Activated naive CD8-positive, alpha-beta T cell treated with anti-CD3 and anti-CD28 coated beads, Interleukin-2, amount 50 U/mL, for 24 hours (primary cell): ENCODE measurements at places on chromosomes 2 and 18.

DNA sequence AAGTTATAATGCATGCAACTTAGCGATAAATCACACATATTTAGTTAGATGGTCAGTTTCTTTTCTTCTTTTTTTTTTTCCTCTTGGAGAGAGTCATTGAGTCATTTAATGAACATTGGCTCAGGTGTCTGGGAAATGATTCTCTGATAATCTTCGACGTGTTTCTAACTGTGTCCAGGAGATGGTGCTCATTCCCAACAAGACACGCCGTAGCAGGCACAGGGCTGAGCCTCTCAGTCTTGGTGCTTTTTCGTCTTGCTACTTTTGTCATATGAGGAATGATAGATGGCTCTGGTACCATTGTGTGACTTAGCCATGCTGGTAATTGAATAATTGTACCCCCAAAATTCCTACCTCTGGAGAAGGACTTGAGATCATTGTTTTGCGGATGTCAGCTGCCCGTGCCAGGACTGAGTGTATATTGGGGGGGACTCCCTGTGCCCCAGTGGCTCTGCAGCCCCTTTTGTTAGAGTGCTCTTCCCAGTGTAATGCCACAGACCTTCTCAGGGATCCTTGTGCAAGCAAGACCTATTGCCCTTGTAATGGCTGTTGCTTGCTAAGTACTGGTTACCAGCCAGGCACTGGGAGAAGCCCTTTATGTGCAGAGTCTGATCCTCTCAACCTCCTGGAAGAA lies 107.6 kb upstream of the CYRIA start:
- peak; percentile 4 for DNase-seq
- peaks cover 4% of the 10 kb centered on the region for H3K27me3 ChIP-seq
- no peak overlapping the region for H3K4me3 ChIP-seq
- no peaks in the 10 kb centered on the region for H3K36me3 ChIP-seq
- no peaks in the 10 kb centered on the region for H3K4me1 ChIP-seq
- no peak overlapping the region for H3K27ac ChIP-seq

DNA sequence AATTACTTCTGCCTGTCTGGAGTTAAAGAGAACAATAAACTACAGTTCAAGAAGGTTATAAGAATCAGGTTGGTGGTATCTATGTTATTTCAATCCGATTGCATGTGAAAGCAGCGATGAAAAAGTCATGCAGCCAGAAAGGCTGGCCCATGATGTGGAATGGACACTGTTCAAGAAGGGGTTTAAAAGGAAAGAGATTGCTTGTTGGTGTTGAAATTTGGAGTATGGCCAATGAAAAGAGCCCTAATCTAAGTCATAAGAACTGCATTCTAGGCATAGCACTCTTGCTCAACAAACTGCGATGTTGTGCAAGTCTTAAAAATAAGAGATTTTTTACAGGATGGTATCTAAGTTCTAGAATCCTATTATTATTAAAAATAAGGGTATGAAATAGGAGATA lies 61.3 kb downstream of the EFEMP1 start:
- H3K4me3 ChIP-seq, result no peak overlapping the region
- H3K27me3 ChIP-seq, result no peaks in the 10 kb centered on the region
- no peak for DNase-seq
- H3K4me1 ChIP-seq, result no peaks in the 10 kb centered on the region

GRCh38 chr2:187554011-187554703 lies at the start of gene TFPI:
Gene TFPI, minus strand, starts transcription at chr2:187554435. Its CDS starts 50,667 bp downstream, at chr2:187503768.
- H3K27me3 ChIP-seq, result peaks cover 8% of the 10 kb centered on the region
- H3K27ac ChIP-seq, result no peak within 1 kb of the TSS
- H3K4me1 ChIP-seq, result peaks cover 9% of the 10 kb centered on the region
- no peaks in the 10 kb centered on the region for H3K36me3 ChIP-seq
- H3K4me3 ChIP-seq, result peak within 1 kb of the TSS; percentile 50
- no peak for DNase-seq

DNA sequence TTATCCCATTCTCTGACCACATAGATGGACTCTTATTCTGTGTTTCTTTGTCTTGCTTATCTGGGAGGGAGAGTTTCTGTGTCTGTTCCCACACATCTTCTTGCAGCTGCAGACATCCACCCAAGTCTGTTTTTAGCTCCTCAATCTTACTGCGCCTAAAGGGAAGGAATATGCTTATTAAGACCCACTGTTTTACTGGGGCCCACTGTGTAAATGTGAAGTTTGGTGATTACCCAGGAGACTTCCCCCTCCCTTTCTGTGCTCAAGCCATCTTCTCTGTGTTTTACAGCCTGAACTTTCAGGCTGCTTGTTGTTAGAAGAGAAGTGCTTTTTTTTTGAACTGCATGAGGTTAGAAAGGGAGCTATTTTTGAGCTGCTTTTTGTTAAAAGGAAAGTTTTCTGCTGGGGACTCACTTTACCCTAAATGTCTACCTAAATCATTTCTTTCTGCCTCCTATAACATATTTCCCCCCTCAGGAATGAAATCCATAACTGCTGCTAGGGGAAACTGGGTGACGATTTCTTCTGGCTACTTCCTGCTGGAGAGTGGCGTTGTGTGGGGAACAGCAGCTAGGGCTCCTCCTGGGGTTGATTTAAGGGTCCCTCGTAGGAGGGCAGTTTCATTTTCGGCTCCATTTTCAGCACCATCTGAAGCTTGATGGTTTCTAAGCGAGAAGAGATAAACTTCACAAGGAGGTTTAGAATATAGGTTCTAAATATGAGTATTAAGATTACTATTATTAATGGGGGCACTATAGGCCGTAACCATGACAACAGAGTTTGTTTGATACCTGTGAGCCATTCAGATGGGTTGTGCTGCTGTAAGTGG lies 39.5 kb upstream of the GMCL1 start:
- DNase-seq, result no peak
- no peaks in the 10 kb centered on the region for H3K36me3 ChIP-seq

DNA sequence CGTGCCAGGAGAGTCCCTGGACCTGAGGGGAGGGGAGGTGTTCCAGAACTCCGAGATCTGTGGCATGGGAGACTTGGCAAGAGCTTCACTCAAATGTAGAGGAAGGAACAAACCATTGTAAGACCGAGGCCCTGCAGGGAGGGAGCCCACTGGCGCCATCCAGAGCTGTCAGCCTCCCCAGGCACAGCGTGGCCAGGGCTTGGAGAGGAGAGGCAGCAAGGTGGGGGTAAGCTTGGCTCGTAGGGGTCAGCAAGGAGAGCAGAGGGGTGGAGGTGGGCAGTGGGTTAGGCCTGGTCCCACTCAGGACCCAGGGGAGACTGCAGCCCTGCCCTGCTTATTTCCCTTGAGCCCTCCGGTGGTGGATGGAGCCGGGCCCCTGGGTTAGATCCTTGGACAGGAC lies 3.6 kb downstream of the TMEM177 start:
- no peak for DNase-seq
- H3K27me3 ChIP-seq, result no peaks in the 10 kb centered on the region
- H3K27ac ChIP-seq, result no peak overlapping the region
- H3K4me1 ChIP-seq, result peaks cover 35% of the 10 kb centered on the region

DNA sequence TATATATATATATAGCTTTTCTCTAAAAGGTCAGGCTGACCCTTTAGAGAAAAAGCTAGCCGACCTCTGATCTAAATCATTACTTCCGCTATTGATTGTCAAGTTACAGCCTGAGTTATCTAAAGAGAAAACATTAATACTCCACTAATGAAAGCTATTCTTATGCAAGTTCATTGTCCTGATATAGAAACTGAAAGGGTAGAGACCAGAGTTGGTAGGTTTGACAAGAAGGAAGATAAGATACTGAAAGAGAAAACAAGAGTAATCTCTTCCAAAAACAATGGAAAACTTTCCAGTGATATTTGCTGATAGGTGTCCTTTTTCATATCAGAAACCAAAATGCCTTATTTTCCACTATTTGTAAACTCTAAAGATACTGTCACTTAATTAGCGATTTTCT lies 62.8 kb upstream of the SLC39A10 start:
- H3K27me3 ChIP-seq, result no peaks in the 10 kb centered on the region
- DNase-seq, result no peak
- H3K27ac ChIP-seq, result no peak overlapping the region

GRCh38 chr18:50338122-50338521 lies 36.7 kb upstream of the SKA1 start:
- peaks cover 6% of the 10 kb centered on the region for H3K4me1 ChIP-seq
- H3K36me3 ChIP-seq, result no peaks in the 10 kb centered on the region
- DNase-seq, result no peak
- H3K4me3 ChIP-seq, result no peak overlapping the region

- peaks cover 2% of the 10 kb centered on the region for H3K27me3 ChIP-seq
- H3K27ac ChIP-seq, result no peak overlapping the region
- H3K4me1 ChIP-seq, result peaks cover 47% of the 10 kb centered on the region
- no peak overlapping the region for H3K4me3 ChIP-seq
Observed at GRCh38 chr18:62792016-62792415, 76.7 kb downstream of the PHLPP1 start.

DNA sequence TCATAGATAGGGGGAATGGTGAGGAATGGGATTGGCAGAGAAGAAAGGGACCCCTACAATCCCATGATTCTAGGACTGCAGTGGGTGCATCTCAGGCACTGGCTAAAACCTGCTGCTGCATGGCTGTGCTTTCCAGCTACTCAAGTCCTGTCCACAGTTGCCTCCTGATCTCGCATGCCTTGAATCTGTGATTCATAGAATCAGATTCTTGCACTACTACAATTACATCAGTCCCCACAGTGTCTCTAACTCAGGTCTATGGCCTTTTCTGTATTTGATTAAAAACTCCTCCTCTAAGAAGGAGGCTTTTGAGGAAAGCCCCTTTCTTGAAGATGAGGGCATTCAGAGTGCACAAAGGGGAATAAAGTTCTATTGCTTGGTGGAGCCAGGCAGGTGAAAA lies 117.4 kb downstream of the LRATD1 start:
- no peaks in the 10 kb centered on the region for H3K27me3 ChIP-seq
- H3K27ac ChIP-seq, result no peak overlapping the region
- H3K4me3 ChIP-seq, result no peak overlapping the region
- no peaks in the 10 kb centered on the region for H3K4me1 ChIP-seq
- no peaks in the 10 kb centered on the region for H3K36me3 ChIP-seq
- DNase-seq, result no peak

DNA sequence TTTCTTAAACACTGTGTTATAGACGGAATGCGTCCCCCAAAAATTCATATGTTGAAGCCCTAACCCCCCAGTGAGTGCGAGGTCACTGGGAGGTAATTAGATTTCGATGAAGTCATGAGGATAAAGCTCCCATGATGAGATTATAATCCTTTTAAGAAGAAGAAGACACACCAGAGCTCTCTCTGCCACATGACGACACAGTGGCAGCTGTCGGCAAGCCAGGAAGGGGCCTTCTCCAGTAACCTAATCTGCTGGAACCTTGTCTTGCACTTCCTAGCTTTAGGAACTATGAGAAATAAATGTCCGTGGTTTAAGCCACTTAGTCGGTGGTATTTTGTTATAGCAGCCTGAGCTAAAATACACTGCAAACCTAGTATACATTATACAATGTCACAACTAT lies 12.3 kb downstream of the TMEM237 start:
- peaks cover 18% of the 10 kb centered on the region for H3K36me3 ChIP-seq
- DNase-seq, result no peak
- no peaks in the 10 kb centered on the region for H3K4me1 ChIP-seq
- H3K27ac ChIP-seq, result no peak overlapping the region
- no peak overlapping the region for H3K4me3 ChIP-seq
- H3K27me3 ChIP-seq, result no peaks in the 10 kb centered on the region

DNA sequence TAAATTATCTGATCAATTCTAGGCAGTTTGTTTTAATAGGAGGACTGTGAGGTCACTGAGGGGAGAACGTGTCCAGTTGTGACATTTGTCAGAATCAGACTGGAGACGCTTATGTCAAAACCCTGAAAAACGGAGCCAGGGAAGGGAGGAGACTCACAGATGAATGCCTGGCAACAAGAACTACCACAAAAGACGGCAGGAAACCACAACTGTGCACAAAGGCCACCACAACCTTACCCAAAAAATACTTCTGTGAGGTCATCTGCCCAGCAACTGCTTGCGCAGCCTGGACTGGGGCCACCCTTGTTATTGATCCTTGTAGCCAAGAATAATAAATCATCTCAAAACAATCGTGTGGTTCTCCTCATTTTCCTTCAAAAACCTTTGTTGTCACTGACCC lies 173.0 kb upstream of the ALKAL2 start:
- peaks cover 36% of the 10 kb centered on the region for H3K4me1 ChIP-seq
- H3K27me3 ChIP-seq, result peaks cover 40% of the 10 kb centered on the region
- no peaks in the 10 kb centered on the region for H3K36me3 ChIP-seq
- peak overlapping the region; percentile 68 for H3K27ac ChIP-seq

GRCh38 chr2:128263902-128264331 lies 54.8 kb downstream of the HS6ST1 start:
- H3K27me3 ChIP-seq, result no peaks in the 10 kb centered on the region
- H3K27ac ChIP-seq, result no peak overlapping the region
- DNase-seq, result no peak
- H3K4me3 ChIP-seq, result no peak overlapping the region
- no peaks in the 10 kb centered on the region for H3K36me3 ChIP-seq

GRCh38 chr2:76569819-76570218 lies 859.1 kb upstream of the GCFC2 start:
- DNase-seq, result no peak
- H3K27ac ChIP-seq, result no peak overlapping the region
- no peaks in the 10 kb centered on the region for H3K27me3 ChIP-seq
- no peak overlapping the region for H3K4me3 ChIP-seq
- H3K36me3 ChIP-seq, result no peaks in the 10 kb centered on the region

- no peak for DNase-seq
- H3K4me3 ChIP-seq, result no peak overlapping the region
- peaks cover 23% of the 10 kb centered on the region for H3K4me1 ChIP-seq
- H3K27me3 ChIP-seq, result no peaks in the 10 kb centered on the region
- peak overlapping the region; percentile 39 for H3K27ac ChIP-seq
- H3K36me3 ChIP-seq, result peaks cover 14% of the 10 kb centered on the region
Observed at GRCh38 chr2:70047451-70047850, 39.8 kb upstream of the PCBP1 start.

- no peak overlapping the region for H3K4me3 ChIP-seq
- H3K4me1 ChIP-seq, result no peaks in the 10 kb centered on the region
- no peaks in the 10 kb centered on the region for H3K36me3 ChIP-seq
- no peak overlapping the region for H3K27ac ChIP-seq
- peaks cover 7% of the 10 kb centered on the region for H3K27me3 ChIP-seq
Observed at GRCh38 chr2:2590841-2591541, 259.9 kb upstream of the MYT1L start.

- DNase-seq, result no peak
- no peak overlapping the region for H3K4me3 ChIP-seq
- H3K27ac ChIP-seq, result no peak overlapping the region
- peaks cover 2% of the 10 kb centered on the region for H3K27me3 ChIP-seq
Observed at GRCh38 chr2:71782323-71782722, 329.0 kb downstream of the DYSF start.
